ENCODE measurements at places on chromosomes 4 and X.

DNA sequence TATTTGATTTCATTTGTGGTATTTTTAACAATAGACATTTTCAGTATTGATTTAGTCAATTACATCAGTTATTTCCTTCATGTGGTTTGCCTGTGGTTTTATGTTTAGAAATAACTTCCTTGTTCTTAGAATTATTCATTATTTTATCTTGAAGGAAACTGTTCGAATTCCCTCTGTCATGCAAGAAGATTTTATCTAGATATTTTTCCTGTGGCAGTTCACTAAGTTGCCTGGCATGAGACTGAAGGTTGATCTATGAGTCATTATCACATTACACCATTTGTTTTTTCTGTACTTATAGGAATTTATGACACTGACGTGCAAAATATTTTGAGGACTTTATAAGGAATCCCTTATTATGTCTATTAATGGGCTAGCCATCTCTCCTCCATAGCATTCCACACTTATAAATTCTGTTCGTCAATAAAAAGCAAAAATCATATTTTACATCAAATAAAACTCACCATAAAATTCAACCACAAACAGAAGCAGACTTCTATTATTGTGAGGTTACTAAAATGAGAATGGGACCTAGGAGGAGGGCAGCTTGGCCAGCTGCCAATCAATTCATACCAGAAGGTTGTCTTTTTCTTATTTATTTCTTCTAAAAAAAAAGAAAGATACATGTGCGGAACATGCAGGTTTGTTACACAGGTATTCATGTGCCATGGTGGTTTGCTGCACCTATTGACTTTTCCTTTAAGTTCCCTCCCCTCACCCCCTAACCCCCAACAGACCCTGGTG is 179.0 kb downstream of the KCNIP4 start:
- peak; percentile 95 for DNase-seq

GRCh38 chr4:173121076-173121561 is 47.5 kb upstream of the GALNT7 start:
- peak; percentile 82 for DNase-seq

DNA sequence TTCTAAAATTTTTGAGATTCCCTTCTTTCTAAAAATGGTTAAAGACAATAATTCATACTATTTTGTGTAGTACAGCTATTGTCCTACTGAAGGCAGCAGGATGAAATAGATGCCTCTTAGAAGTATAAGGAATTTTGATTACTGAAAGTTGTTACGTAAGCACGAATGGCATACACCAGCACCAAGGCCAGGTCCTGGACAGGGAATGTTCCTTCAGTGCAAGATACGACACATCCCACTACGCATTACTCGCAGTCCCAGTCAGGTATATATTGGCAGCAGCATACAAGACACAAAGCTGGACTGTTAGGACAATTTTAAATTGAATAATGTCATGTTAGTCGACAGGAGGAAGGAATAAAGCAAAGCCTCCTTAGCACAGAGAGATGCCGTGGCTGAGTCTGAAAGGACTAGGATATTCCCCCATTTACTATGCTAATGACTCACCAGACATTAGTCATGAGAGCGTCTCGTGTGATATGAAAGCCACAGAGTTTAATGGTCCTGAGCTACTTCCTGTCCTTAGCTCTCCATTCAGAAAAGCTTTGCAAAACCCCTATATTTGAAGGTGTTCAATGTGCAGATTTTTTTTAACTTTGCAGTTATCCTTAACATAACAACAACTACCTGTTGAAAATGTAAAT is 504.3 kb downstream of the FAM133A start:
- DNase-seq = peak; percentile 63

DNA sequence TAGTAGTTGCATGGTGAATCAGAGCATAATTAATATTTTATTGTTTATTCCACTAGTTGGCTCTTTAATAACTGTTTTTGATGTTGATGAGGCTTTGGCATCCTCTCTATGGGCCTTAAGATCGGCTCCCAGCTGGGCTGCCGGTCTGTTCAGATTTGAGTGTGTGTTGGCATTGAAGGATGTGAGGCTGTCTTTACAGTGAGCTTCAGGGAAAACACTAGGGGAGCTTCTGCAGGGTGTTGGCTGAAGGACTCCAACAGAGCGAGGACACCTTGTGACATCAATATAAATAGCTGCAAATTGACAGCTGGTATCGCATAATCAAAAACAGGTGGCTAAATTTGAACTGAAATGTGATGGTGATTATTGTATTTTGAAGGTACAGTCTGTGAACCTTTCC is 322.0 kb downstream of the FSTL5 start:
- no peak for DNase-seq

DNA sequence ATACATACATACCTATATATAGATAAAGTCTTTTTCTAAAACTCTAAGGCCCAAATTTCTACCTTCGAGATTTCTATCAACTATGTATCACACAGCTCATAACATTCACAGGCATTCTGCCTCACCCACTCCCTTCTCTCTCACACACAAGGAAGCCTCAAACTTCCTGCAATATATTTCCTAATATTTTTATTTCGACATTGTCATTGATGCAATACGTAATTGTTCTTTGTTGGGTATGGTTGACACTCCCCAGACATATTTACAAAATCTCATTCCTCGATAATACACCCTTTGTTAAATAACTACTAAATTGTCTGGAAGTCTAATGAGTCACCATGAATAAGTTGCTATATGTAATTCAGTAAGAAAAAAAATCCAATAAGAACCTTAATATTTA is 143.5 kb downstream of the HNRNPD start:
- no peak for DNase-seq

DNA sequence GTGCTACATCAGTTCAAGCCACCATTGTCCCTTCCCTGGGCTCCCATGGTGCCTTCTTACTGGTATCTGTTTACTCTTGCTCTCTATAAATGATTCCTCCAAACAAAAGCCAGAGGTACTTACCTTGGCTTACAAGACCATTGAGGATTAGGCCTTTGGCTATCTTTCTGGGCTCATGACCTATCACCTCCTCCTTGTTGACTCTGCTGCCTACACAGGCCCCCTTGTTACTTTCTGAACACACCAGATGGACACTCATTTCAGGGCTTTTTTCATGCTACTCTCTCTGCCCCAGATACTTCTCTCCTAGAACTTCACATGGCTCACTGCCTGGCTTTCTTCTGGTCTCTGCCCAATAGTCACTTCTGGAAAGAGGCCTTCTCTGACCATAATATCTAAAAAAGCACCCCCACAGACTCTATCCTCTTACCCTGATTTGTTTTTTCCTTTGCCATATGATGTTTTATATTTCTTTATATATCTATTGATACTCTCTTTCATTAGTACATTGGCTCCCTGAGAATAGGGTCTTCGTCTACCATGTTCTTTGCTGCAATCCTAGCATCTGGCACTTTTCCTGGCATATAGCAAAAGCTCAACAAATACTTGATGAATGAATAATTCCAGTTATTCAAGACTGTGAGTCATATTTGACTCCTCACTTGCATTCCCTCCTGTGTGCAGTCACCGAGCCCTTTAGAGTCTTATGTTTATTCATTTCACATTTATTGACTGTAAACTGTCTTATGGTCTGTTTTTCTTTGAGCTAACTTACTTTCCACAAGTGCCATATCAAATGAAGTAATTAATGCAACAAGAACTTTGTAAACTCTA is 27.1 kb upstream of the TAPT1 start:
- DNase-seq = peak; percentile 81

DNA sequence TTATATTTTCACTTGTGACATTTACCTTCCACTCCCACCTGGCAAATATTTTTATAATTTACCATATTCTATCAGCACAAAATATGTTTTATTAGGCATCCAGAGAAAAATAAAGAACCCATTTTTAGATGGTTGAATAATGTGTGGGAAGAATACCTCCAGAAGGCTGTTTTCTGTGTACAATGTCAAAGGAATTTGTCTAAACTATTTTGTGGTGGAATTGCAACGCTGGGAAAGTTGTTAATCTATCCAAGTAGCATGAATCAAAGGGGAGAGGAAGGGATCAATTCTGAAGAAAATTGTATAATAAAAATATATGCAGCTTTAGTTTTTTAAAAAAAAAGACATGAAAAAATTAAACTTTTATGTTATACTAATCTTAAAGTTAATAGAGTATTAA is 706.5 kb downstream of the FSTL5 start:
- no peak for DNase-seq

- DNase-seq = no peak
Observed at GRCh38 chrX:2176733-2177132, 324.0 kb downstream of the DHRSX start.

- no peak for DNase-seq
Observed at GRCh38 chrX:39318506-39319343, 517.5 kb downstream of the MID1IP1 start.

GRCh38 chrX:30831082-30831481 is 58.0 kb downstream of the TAB3 start:
- DNase-seq = no peak

DNA sequence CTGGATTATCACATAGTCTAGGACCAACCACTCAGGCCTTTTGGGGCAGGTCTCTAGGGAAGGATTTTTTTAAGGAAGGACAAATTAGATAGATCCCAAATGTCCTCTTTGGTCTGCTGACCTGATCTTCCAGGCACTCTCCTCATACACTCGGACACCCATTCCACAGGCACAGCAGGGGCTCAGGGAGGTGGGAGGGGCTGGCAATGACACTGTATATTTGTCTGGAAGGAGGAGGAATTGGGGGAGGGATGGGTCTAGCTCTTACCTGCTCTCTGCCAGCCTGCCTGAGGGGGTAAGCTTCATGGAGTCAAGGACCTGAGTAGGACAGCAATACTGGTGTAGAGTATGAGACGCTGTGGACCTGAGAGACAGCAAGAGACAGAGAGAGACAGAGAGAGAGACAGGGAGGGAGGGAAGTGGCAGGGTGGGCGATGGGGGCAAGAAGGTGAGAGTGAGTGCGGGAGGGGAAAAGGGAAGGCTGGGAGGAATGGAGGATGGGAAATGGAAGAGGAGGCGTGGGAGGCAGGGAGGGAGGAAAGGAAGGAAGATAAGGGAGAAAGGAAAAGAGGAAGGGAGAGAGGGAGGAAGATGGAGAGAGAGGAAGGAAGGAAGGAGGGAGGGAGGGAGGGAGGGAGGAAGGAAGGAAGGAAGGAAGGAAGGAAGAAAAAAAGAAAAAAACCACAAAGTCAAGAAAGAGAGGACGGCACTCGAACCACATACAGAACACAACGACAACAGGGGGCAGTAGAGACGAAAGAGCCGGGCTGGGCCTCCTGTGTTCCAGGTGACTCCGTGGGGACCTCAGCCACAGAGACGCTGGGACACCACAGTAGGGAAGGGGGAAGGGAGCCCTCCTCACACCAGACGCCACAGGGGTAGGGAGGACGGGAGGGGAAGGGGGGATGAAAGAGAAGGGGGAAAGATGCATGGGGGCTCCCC is 1.8 kb downstream of the IQSEC2 start:
- no peak for DNase-seq

DNA sequence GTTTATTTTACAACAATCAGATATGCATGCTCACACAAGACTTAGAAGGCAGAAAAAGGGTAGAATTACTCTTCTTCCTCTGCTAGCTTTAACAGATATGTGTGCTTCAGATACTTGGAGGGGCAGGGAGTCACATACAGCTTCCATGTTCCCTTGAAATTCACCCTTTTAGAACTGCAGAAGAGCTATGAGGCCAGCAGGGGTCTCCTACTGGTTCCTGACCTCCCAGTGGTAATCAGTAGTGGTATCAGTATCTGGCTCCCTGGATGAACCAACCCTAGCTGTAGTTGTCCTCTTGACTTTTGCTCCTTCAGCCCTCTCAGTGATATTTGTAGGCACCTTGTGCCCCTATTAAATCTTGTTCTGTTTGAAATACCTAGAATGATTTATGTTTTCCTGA is 81.5 kb downstream of the RCHY1 start:
- peak; percentile 34 for DNase-seq

DNA sequence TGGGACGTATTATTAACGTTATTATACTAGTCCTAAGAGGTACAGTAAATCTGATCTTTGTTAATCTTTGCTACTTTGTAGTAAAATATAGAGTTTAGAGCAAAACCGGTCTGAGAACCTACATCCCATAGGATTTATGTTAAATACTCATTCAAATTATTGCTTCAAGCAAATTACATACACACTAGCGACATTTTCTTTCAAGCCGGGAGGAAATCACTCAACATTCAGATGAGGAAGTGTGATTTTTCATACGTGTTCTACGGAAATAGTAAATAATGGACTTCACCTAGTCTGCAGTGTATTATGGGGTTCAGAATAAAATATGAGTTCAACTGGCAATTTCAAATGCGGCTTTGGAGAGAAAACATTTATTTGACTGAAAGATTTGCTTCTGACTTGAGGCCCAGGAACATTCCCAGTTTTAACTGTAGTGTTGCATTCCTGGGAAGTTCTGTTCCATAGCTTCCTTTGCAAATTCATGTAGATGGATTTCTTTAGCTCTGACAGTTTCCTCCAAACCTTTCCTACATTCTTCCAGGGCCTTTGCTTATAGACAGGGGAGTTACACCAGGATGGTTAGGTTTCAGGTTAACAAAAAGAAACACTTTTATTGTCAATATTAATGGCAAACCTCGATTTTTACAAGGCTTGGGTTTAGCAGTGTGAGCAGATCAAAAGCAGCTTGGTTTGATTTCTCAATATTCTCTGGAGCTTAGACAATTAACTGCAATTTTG is 5.3 kb upstream of the HAND2 start:
- DNase-seq = no peak

- DNase-seq = no peak
Observed at GRCh38 chr4:95409750-95410149, 139.0 kb downstream of the UNC5C start.

DNA sequence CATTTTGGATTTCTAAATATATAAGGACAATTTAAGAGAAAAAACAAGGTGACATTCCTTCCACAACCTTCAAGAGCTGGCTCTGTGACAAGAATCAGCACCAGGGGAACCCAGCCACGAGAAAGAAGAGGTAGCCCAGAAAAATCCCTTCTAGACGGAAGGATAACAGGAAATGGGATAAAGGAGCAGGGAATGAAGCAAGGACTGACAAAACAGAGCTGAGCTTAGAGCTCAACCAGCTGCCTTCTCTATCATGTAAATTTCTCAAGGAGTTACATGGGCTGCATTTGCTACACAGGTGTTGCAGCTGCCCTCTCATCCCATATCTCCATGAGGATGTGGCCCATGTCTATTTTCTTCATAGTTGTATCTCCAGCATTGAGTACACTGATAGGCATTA is 154.2 kb upstream of the PRDX4 start:
- DNase-seq = peak; percentile 9

GRCh38 chr4:86442881-86443280 is 83.0 kb upstream of the MAPK10 start:
- DNase-seq = no peak

DNA sequence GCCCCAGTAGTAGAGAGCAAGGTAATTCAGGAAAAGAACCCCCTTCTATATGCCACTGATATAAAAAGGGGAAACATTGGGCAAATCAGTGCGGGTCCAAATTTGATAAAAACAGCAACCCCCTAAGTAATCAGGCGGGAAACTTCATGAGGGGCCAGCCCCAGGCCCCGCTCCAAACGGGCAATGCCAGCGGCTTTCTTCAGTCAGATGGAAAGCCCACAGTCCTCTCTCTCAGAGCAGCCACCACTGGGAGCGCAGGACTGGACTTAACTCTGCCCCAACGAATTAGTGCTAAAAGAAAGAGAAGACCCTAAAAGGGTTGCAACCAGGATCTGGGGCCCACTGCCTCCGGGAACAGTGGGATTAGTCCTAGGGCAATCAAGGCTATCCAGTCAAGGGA is 9.9 kb downstream of the MAGEA11 start:
- DNase-seq = no peak

GRCh38 chr4:1080961-1081688 is 32.2 kb downstream of the RNF212 start:
- peak; percentile 58 for DNase-seq

GRCh38 chrX:39665830-39666518 is 431.8 kb downstream of the BCOR start:
- DNase-seq = peak; percentile 82
